Hematopoietic multipotent progenitor cell treated with erythropoietin and hydrocortisone succinate and interleukin-3 and kit ligand, for 8 days (in vitro differentiated cells): ENCODE measurements at places on chromosomes 6 and 20.

DNA sequence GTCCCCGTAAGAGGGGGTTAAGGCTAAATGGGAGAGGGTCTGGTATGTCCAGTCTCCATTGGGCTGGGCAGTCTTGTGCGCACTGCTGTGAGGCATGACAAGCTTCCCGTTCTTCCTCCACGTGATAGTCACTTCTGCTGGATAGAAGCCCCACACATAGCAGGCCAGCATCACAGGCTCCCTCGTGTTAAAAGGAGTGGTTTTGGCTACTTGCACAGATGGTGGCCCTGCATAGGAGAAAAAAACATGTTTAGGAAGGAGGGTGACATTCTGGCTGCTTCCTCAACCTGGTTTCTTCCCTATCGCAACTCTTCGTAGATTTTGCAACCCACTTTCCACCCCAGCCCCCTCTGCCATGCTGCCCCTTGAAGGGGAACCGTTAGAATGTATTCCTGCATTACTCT, 3.6 kb downstream of the HLA-DMB start:
- no peak for DNase-seq

DNA sequence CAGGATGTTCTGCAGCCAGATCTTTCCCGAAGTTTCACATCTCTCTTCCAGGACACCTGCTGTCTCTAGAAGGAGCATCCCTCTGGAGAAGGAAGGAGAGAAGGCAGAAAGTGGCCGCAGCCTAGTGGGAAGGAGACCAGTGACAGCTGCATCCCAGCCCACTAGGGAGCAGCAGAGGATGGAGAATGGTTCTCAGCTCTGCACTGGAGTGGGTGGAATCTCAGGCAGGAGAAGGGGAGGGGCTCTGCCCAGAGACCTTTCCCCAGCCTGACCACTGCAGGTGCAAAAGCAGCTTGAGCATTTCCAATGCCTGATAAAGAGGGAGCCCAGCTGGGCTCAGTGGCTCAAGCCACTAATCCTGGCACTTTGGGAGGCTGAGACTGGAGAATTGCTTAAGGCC, 32.3 kb downstream of the NCR2 start:
- peak; percentile 19 for DNase-seq

GRCh38 chr20:38873050-38873581, 53.1 kb upstream of the FAM83D start:
- no peak for DNase-seq

GRCh38 chr20:5153612-5154542, 27.1 kb downstream of the CDS2 start:
- no peak for DNase-seq

GRCh38 chr20:49608752-49609670, 41.1 kb upstream of the PTGIS start:
- peak; percentile 58 for DNase-seq

DNA sequence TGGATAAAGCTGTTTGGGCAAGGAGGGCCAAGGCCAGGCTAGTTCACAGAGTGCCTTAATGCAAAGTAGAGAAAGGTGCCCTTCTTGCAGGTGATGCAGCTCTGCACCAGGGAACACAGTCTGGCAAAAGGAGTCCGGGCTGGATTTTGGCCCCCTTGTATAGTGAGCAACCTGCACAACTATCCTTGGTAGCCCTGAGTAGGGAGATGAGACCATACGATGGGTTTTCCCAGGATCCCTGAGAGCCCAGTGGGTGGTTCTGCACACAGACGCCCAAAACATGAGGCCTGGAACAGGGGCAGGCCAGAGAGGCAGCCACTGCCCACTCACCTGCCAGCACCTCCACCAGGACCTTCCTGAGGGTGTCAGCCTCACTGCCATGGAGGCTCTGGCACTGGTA, 2.0 kb downstream of the TREM2 start:
- DNase-seq: no peak

DNA sequence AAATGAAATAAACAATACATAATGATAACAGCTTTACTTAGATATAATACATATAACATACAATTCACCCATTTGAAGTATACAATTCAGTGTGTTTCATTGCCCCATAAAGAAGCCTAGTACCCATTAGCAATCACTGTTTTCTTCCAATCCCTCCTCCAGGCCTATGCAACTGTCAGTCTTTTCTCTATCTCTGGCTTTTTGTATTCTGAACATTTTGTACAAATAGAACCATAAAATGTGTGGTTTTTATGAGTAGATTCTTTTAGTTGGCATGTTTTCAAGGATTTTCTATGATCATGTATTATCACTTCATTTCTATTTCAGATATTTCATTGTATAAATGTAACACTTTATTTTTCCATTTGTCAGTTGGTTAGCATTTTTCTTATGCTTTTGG, 54.6 kb upstream of the MYO6 start:
- DNase-seq: no peak

- no peak for DNase-seq
These were observed 24.7 kb downstream of the FNDC1 start for GRCh38 chr6:159193923-159194322.

DNA sequence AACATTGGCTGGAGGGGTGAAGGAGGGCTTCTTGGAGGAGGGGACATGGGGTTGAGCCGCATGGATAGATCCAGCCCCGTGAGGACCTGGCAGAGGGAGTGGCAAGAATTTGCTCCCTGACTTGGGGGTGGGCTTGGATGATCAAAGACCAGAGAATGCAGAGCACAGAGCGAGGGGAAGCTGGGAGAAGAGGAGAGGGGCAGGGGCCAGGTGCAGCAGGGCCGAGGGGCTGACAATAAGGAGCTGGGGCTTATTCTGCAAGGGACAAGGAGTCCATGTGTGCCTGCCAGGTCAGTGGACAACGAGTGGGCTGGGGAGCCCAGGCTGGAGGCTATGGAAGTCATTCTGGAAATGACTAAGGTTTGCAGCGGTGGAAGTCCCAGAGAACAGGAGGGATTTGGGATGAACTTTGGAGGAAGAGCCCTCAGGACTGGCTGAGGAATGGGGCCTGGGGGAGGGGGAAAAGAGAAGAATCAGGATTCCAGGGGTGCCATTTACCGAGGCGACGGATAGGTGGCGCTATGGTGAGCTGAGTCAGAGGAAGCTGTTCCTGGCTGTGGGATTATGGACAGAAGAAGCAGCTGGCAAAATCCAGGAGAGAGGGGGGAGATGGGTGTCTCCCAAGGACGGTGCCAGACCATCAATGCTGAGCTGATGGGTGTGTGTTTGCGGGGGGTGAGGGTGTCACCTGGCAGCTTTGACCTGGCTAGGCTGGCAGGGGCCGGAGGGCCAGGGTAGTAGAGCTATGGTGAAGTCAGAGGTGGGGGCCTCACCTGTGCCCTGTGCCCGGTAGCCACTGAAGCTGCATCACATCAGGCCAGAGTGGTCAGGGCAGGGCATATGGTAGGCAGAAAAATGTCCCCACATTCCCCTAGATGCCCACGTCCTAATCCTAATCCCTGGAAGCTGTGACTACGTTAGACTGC, 7.8 kb downstream of the KCNG1 start:
- peak; percentile 11 for DNase-seq

GRCh38 chr6:90502381-90502780, 84.5 kb downstream of the MAP3K7 start:
- DNase-seq: no peak

DNA sequence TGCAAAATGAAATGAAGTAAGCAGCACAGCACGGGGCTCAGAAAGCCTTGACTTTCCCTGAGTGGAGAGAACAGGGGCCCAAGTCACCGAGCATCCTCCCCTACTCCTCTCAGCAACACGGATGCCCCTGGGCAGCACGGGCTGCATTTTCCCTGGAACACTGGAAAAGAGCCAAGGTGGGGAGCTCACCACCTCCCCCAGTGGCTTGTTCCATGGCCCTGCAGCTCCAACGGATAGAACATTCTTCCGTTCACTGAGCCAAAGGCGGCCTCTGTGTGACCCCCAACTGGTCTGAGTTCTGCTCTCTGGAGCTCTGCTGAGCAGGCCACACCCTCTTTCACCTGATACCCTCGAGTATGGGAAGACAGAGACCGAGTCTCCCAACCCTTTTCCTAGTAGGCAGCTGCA, 20.8 kb upstream of the EMILIN3 start:
- no peak for DNase-seq

DNA sequence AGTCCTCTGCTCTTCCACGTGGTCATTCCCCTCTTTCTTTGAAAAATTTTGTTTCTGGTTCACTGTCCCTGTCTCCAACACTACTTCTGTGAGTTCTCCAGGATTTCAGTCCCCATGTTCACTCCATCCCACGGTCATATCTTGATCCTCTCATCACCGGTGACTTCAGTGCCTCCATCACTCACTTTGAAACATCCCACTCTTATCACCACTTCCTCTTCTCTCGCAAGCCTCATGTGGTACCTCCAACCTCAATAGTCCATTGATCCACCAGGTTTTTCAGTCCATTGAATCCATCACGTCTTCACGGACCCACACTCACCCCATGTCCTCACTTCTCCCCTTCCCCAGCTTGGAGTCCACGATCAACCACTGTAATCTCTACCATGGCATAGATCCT, 64.8 kb downstream of the CARMIL1 start:
- no peak for DNase-seq

DNA sequence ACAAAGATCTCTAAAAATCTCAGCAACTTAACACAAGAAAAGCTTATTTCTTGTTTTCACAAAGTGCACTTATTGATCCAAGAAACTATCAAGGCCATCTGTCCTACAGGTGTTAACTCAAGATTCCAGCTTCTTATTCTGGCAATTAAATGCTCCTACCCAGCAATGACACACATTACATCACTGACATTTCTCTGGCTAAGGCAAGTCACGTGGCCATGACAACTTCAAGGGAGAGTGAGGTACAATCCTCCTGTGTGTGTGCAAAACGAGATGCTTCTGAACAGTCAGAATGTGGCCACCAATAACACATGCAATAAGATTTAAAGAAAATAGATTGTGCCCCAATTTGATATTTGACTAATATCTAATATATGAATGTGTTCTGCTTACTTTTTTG, 169.3 kb upstream of the BTBD3 start:
- no peak for DNase-seq

DNA sequence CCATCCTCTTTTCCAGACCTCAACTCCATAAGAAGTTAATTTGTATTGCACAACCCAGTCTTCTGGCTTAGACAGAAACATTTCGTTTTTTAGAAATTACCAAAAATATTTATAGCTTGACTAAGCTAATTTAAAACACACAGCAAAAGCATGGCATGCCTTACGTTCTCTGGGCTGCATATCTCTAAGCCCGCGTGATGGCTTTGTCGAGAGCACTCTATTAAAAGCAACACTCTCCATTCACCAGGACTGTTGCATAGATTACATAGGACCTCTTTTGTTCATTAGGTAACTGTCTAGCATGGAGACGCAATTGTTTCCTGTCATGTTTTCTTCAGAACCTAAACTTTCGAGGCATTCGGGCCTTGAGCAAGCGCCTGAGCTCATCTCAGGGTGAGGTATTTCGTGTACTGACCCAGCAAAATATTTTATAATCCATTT, 104.5 kb downstream of the IBTK start:
- DNase-seq: no peak

GRCh38 chr6:100307561-100307960, 157.2 kb downstream of the SIM1 start:
- no peak for DNase-seq

GRCh38 chr20:32457479-32457986, 99.4 kb downstream of the ASXL1 start:
- no peak for DNase-seq

GRCh38 chr6:131382631-131383030, 190.4 kb upstream of the ARG1 start:
- DNase-seq: no peak

DNA sequence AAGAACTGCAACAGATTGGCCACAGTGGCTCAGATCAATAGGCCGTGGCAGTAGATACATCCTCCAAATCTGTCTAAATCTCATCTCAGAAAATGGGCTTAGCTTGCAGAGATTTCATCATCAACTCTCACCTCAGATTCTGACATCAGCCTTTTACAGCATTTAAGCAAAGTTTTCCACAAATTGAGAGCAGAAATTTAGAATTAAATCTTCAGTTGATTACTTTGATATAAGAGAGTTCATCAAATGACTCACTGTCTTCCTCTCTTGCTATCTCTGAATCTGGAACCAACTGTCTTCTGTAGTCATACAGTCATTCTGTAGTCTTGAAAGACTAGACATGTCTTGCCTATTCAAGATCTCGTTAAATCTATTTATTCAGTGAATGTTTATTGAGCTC, 45.2 kb upstream of the CTAGE9 start:
- no peak for DNase-seq

GRCh38 chr20:56722042-56722441, 92.9 kb downstream of the TFAP2C start:
- peak; percentile 2 for DNase-seq
